ENCODE measurements at places on chromosomes 11 and 22. TPM values are rescaled to one million over a fixed set of nuclear protein-coding genes. Genes with fewer than 3 reads are reported as not detected.

- no peak for DNase-seq
These were observed 344.1 kb downstream of the SOX6 start for GRCh38 chr11:16012125-16012751.

DNA sequence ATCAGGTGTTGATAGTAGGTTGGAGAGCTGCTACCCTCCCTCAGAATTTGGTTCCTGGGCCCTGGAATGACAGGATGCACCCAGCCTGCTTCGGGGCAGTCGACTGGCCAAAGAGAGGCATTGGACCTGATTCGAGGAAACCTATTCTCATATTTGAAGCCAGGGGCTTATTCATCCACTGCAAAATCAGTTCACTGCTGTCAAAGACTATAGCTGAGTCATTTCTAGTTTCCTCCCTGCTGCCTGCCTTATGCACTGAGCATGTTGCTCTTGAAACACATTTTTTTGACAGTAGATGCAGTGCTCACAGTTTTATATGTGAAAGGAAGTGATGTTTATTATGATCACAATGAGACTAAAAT lies 565.4 kb downstream of the ETS1 start:
- no peak for DNase-seq

- DNase-seq, result no peak
These were observed 102.6 kb downstream of the SNX19 start for GRCh38 chr11:130813638-130814037.

FOSL1 gene
- 1.8 TPM for total RNA-seq

TMEM25 gene
- 58.7 TPM for total RNA-seq

HDAC10 gene
- total RNA-seq, result 53.7 TPM

SH3BP1 gene
- total RNA-seq, result 28.2 TPM

AIFM3 gene
- 4.7 TPM for total RNA-seq

IGLL1 gene
- not detected for total RNA-seq

OR8G5 gene
- 0.64 TPM for total RNA-seq

Data from upper lobe of left lung (tissue), 6 donors.